ENCODE measurements at places on chromosomes 7 and 10.

DNA sequence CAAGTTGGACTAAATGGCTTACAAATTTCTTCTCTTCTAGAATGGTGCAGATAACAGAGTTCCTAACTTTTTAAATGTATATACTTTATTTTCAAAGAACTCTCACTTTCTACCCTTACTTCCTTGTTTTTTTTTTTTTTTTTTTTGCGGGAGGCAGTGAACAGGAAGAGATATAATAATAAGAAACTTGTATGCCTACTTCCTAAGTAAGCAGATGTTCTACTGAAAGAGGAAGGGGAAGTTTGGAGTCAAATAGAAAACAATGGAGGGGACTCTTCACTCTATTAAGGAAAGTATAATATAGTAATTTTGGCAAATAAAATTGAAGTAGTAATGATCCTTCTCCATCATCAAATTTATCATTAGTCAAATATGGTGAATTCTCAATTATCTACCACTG, 754.0 kb downstream of the KCNMA1 start:
- no peak for DNase-seq

DNA sequence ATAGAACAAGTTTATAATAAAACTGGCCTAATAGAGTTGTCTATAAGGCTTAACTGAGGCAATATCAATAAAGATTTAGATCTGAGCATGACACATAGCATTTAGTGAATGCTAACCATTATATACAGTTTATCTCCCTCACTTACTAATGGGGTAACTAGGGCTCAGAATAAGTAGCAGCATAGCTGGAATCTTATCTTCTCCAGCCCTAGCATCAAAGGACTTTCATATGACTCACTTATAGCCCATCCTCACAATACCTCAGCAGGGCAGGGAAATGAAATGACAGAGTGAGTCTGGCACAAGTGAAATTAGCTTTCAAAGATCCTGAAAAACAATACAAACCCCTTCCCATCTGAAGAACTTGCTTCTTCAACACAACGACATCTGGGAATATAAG, 362.9 kb downstream of the KIF20B start:
- DNase-seq = no peak

DNA sequence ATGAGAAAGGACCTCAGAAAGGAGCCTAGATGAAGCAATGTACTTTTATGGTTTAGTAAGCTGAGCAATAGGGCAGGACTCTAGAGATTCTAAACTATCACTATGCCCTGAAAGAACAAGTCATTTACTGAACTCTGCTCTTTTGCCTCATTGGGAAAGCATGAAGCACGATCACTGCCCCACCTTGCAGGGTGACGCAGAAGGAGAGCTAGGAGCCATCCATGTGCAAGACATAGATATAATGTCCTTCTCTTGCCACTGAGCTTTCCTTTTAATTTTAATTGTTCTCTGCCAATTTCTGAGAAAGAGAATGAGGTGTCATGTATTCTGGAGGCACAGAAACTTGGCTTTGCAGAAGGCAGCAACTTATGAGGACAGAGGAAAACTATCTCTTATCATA, 108.3 kb downstream of the SORCS1 start:
- DNase-seq = no peak

DNA sequence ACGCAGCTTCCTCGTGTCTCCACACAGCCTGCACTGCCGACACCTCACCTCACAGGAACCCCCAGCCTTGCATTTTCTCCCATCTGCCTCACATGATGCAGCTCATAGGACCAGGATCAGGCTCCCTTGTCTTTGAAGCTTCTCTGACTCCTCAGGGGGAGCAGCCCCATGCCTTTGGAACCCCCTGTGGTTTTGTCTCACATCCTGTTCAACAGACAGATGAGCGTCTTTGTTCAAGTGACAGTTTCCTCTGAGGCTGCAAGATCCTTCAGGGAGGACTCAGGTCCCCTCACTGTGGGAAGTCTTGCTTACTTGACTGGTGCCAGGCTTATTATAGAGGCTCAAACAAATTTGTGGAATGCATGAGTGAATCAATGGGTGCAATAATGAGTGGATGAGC, 667.1 kb downstream of the INHBA start:
- no peak for DNase-seq

GRCh38 chr7:30705008-30705407, 22.8 kb upstream of the CRHR2 start:
- DNase-seq = no peak

DNA sequence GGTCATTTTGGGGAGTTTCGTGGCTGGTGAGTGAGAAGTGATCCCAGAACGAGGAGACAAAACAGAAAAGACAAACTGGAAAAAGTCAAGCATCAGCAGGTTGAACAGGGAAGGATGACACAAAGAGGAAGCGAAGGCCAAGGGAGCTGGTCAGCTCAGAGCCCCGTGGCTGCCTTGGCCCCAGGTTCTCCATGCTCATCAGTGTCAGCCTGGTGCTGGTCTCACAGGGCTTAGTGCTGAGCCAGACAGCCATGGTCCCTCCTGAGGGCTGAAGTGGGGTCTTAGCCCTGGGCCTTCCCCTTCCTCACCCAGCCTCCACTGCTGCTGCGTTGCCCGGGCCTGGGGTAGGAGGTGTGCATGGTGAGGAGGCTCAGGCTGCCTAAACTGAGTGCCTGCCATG, 183.6 kb downstream of the PFKFB3 start:
- no peak for DNase-seq

- DNase-seq = no peak
These were observed 9.9 kb downstream of the C7orf57 start for GRCh38 chr7:48045195-48045765.

GRCh38 chr7:23306936-23307521, 7.9 kb downstream of the MALSU1 start:
- no peak for DNase-seq

DNA sequence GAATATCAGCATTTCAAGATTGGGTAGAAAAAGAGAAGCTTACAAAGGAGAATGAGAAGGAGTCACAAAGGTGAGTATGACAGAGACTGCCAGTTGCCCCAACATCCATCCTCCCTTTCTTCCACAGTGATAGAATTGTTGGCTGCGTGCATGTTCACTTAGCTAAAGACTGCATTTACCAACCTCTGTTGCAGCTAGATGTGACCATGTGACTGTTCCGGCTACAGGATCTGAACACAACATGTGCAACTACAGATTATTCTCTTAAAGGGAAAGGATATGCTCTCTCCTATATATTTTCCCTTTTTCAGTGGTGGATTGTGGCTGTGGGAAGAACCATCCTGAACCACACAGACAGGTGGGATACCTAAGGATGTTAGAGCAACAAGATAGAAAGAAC, 60.5 kb upstream of the ZNRF2 start:
- no peak for DNase-seq

- DNase-seq = no peak
These were observed 152.9 kb downstream of the C1GALT1 start for GRCh38 chr7:7335215-7335614.

GRCh38 chr7:90413185-90413528, 9.9 kb downstream of the CLDN12 start:
- DNase-seq = no peak

GRCh38 chr7:97024209-97025129, at the start of gene DLX5:
DLX5 (minus strand) TSS chr7:97024831; CDS start chr7:97024623, 208 bp downstream.
- peak; percentile 53 for DNase-seq

- no peak for DNase-seq
These were observed 70.5 kb downstream of the SEMA3A start for GRCh38 chr7:84123965-84124547.

DNA sequence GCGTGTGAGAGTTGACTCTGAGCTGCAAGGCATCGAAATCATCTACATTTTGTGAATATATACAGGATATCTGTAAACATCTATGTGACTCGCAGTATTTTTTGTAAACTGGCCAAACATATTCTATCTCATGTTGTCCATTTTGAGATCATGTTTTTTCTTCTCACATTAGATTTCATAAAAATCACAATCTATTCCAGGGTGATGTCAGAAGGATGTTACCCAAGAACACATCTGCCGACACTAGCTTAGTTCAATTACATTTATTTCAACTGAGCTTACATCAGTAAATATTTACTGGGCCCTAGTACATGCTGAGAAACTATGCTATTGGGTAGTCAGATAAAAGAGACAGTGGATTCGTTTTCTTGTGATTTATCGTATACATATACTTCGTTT, 2.5 kb upstream of the BUB3 start:
- no peak for DNase-seq

DNA sequence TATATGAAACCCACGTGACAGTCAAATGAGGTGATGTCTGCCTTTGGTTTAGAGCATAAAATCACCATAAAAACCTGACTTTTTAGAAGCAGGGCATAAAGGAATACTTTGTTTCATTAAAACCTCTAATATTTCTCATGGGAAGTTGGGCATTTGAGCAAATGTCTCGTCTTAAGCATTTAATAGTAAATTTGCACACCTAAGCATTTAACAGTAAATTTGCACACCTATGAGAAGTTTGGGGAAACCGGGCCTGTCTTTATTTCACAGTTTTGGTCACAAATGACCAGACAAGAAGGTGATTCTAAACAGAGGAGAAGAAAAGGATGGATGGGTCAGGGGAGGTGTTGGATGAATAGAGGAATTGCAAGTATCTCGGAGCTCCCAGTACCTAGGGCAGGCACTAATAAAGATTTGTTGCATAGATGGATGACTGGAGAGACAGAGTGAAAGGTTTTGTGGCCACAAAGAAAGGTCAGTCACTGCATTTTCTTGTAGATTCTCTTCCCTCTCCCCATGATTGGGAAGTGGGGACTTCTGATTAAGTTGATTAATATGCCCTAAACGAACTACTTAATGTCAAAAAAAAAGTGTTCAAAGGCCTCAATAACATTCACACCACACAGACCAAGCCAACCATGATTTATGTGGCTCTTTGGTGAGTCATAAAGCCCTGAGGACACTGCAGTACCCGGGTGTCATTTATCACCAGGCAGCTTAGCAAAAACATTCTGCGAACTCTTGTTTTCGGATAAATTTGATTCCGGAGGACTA, 158.2 kb downstream of the SPAG6 start:
- no peak for DNase-seq

- no peak for DNase-seq
These were observed 818.0 kb downstream of the PHTF2 start for GRCh38 chr7:78616539-78616938.

All from epithelial cell of prostate (primary cell).